ENCODE measurements at places on chromosomes 1 and 21.

DNA sequence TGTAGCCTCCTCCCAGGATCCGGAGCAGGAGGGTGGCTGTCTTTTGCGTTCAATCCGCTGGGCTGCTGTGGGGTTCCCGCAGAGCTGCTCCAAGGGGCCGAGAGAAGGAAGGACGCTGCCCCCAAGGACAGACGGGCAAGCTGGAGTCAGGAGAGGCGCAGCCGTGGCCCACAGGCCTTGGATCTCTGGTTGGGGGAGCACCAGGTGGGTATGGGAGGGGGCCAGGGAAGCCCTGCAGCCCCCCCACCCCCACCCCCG is 15.9 kb upstream of the SKI start:
- no peak for DNase-seq

DNA sequence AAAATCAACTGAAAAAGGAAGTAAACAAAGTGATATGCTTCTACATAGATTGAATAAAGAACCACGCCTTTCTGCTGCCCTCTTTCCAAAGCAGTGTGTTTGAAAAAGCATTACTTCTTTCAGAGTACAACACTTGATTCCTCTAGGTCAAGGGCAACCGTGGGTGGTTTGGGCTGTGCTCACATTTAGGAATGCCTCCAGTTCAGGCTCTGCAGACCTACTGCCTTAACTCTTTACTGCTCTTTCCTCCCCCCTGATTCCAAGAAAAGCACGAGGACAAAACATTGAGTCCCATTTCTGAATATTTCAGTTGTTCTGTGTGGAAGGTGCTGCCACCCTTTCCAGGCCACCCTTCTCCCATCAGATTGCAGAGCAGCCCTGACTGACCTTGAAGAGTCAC is 45.2 kb downstream of the ADAMTS1 start:
- no peak for DNase-seq

DNA sequence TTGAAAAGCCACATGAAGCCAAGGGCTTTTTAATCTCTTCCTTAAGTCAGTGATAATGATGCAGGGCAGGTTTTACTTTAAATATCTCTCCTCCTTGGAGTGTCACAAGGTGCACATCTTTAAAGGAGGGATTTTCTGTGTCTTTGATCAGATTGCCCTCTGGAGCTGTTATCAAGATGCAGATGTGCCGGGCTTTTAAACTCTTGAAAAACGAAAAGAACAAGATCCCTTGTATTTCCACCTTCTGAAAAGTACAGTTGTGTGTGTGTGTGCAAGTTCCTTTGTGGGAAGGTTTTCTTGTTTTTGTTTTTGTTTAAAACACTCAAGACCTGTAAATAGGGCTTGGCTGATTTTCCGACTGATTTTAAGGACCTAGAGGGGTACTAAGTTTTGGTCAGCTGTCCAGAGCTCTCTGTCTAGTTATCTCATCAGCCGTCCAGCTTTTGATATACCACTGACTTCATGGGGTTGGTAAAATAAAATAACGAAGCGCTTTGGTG is 1.6 kb downstream of the MARK1 start:
- DNase-seq: no peak

DNA sequence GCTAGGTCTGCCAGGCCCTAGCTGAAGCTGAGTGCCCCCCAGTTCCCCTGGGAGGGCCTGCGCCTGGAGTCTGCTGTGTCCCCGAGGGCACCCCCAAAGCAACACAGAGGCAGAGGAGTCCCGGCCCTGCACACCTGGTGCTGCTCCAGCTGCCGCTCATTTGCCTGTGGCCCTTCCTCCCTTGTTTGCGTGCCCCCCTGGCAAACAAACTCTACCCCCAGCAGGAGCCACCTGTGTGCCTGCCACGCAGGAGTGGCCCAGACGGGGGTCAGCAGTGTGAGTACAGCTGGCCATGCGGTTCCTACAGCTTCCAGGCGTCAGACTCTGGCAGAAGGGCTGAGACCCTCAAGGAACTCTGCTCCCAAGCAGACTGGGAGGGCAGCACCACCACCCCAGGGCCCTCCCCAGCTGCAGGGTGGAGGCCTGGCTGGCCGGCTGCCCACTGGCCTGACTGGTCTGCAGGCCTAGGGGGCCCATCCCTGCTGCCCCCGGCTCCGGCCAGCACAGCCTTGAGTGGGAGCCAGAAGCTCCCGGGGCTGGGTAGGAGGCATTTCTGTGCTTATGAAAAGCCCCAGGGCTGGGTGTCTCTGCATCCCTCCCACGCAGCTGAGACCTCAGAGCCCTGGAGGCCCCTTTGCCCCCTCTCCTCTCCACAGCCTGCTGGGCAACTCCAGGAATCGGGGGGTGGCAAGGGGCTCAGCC is 563 bp upstream of the TAS1R3 start:
- no peak for DNase-seq

DNA sequence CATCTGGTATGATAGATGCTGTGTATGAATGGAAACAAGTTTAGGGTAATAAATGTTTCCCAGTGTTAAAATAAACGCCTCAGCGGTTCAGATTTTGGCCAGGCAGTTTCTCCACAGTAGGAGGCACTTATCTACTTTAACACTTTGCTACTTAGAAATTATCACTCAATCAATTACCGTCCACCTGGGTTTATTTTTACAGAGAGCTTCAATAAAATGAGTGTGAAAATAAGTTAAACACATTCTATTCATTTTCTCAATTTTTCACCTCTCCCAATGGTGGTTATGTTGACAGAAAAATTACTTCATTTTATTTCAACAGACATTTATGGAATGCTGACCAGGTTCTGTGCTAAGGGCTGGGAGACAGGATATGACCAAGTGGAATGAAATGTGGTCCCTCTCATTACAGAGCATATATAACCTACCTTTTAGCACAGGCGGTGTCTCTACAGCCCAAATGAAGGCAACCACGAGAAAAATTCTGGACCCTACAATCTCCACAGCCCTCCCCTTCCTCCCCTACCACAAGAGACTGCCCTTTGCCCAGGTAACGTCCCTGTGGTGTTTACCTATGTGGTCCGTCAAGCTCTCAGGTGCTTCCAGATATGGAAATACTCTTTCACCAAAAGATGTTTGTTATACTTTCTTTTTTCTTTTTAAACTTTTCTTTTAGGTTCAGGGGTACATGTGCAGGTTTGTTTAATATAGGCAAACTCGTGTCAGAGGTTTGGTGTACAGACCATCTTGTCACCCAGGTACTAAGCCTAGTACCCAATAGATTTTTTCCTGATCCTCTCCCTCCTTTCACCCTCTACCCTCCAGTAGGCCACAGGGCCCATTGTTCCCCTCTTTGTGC is 105.5 kb downstream of the HLCS start:
- no peak for DNase-seq

- no peak for DNase-seq
These were observed 14.0 kb upstream of the MIXL1 start for GRCh38 chr1:226209307-226210059.

GRCh38 chr1:95475686-95476457 is 241.9 kb downstream of the RWDD3 start:
- no peak for DNase-seq

DNA sequence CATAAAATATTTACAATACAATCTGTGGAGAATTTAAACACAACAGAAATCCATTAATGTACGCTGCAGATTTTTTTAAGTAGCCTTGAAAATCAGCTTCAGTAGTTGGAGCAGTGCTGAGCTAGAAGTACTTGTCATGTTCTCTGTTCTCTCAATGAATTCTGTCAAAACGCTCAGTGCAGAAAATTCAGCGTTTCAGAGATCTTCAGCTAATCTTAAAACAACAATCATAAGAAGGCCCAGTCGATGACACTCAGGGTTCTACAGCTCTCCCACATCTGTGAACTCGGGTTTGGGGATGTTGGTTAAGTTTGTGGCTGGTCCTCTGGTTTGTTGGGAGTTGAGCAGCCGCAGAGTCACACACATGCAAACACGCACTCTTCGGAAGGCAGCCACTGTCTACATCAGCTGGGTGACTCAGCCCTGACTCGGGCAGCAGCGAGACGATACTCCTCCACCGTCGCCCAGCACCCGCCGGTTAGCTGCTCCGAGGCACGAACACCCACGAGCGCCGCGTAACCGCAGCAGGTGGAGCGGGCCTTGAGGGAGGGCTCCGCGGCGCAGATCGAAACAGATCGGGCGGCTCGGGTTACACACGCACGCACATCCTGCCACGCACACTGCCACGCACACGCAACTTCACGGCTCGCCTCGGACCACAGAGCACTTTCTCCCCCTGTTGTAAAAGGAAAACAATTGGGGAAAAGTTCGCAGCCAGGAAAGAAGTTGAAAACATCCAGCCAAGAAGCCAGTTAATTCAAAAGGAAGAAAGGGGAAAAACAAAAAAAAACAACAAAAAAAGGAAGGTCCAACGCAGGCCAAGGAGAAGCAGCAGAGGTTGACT is 161.2 kb downstream of the RUNX1 start:
- DNase-seq: peak; percentile 90

DNA sequence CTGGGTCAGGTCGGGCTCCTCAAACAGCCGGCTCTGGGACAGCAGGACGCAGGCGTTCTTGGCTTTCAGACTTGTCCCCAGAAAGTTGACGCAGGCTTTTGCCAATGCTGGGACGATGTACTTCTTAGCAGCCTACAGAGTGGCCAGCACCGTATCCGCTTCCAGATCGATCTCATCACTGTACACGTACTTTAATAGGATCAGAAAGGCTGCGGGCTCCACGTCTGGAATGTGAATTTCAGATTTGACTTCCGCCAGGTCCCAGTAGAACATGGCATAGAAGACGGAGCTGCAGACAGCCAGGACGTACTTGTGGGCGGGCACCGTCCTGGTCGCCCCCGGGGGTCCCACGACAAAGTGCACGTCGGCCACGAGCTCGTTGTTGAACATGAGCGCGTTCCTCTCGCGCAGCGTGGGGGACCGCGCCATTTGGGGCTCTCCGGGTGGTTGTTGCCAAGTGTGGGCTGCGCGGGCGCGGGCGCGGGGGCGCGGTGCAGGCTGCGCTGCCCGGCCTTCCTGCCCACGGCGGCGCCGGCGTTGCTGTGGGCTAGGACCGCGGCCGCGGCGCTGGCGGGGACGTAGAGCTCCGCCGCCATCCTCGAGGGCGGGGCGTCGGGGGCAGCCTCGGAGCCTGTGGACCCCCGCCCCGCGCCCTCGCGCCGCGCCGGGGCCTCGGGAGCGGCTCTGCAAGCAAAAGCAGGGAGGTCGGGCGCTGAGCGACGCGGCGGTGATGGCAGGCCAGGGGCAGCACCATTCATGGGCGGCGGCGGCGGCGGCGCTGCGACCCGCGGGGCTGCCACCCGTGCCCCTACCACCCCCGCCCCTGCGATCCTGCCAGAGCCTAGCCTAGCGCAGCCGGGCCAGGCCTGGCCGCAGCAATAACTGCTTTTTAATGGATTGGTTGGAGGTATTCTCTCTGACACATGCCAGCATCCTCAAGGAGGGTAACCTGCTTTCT is 10.6 kb downstream of the CNR2 start:
- no peak for DNase-seq

- DNase-seq: no peak
These were observed 433.4 kb downstream of the KIF26B start for GRCh38 chr1:245588116-245588639.

DNA sequence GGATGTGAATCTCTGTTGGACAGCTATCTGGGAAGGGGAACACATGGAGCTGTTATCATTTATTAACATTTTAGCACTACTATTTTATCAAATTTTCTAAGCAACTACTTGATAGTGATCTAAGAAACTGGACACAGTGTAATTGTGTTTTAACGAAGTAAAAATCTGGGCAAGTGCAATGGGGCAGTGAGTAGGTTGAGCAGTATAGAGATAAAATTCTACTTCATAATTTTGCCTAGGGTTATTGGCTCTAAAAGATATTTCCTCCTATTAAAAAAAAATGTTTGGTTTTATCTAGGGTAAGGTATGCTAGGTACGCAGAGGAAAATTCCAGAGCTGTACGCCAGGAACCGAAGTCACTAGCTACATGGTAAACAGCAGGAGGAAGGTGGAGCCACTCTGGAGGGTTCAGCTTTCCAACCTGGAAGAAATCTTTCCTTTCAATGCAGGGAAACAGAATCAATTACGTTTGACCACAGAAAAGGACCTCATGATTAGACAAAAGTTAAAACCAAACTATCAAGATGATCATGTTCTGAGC is 43.3 kb downstream of the BCAR3 start:
- DNase-seq: no peak

DNA sequence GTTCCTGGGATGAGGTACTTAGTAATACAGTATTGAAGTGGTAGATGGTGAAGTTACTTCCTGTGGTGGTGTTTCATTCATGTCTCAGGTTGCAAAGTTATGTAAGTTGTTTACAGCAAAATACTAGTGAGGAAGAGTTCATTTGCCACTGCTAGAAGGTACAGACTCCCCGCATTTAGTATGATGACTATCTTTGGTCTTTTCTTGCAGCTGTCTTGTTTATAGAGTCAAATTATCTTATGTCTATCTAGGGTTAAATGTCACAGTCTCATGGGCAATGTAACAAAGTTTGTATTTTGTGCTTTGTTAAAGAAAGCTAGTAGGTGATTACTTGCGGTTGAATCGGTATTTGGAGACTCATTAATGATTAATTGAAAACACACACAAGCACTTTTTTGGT is 50.2 kb downstream of the LRRC8D start:
- no peak for DNase-seq

DNA sequence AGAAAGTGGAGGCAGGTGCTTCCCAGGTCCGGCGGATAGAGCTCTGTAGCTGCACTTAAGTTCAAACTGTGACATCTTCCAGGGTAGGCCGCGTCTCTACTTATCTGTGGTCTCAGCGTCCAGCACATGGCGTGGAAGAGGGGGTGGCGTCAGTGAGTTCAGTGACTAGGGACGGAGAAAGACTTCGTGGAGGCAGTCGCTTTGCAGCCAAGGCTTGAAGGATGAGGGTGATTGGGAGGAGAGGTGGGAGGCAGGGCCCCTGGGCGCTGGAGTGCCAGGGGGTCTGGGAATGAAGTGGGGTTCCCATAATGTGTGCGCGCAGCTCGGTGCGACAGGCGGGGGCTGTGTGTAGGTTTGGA is 444 bp upstream of the AGO1 start:
- DNase-seq: no peak

DNA sequence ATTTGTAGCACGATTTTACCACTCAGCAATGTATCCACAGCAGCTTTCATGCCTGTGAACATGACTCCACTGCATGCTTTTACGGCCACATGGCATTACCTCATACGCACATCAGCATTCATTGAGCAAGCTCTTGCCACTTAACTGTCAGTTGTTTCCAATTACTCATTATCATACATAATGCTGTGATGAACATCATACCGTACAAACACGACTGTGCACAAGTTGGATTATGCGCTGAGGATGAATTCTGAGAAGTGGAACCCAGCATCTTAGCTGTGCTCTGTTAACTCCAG is 9.6 kb downstream of the UMODL1 start:
- DNase-seq: no peak

- no peak for DNase-seq
These were observed 13.9 kb upstream of the LRIG2 start for GRCh38 chr1:113058941-113059706.

GRCh38 chr1:109718495-109718894 is 6.4 kb downstream of the GSTM5 start:
- no peak for DNase-seq

DNA sequence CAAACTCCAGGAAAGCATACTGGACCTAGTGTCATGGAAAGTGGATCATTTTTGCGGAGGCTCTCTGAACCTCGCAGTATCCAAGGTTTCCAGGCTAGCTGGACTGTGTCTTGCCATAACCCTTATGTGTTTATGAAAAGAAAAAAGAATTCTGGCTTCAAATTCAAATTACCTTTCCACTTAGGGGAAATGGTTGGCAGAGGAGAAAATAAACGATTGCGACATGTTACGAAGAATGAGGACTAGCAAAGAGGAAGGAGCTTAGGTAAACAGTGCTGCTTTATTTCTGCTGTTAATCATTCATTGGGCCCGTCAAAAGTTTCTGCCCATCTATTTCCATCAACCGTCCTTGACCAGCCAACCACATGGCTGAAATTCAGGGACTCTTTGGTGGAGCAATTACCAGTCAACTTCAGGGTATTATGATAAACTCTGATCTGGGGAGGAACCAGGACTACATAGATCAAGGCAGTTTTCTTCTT is at the start of gene C4BPA:
C4BPA (plus strand) TSS at position 342 of the 482 bp plus-strand sequence. CDS start 8,793 bp downstream, outside the sequence.
- no peak for DNase-seq

Data from activated CD8-positive, alpha-beta memory T cell treated with anti-CD3 and anti-CD28 coated beads, Interleukin-2, amount 10 ng/mL, durations not matched to agents 7 days and 5 days (primary cell).